ENCODE measurements at places on chromosomes 4 and X.

GRCh38 chr4:102684610-102685052 is 76.1 kb downstream of the MANBA start:
- no peak for DNase-seq

- peak; percentile 31 for DNase-seq
These were observed 10.1 kb upstream of the FGG start for GRCh38 chr4:154622598-154622997.

GRCh38 chr4:13294961-13295605 is 189.1 kb downstream of the RAB28 start:
- DNase-seq: peak; percentile 18

- no peak for DNase-seq
These were observed 1250.4 kb downstream of the PCDH18 start for GRCh38 chr4:136281889-136282288.

DNA sequence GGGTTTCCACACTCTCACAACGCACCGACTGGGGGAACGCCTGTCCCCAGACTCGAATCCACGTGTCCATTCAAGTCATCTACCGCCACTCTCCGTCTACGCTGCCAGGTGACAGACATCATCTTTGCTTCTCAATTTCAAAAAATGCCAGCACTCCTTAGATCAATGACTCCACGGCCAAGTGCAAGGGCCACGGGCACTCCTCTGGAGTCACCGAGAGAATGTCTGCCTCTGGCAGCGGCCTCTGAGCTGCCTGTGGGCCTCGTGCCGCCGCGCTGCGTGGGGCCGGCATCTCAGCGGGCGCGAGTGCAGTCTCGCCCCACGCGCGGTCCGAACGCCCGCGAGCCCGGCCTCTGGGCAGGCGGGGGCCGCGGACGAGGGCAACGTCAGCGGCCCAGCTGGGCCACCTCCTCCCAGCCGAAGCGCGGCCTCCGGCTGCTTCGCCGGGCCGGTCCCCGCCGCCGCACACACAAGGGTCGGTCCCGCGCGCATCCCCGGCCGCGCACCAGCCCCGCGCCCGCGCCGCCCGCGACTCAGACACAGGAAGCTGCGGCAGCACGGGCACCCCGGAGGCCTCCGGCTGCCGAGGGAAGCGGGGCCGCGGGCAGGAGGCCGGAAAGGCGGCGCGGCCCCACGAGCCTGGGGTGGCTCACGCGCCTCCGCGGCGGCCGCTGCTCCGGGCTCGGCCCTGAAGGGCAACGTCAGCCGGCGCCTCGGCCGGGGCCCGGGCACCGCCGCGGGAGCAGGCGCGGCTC is 450 bp downstream of the ACSL1 start:
- no peak for DNase-seq

DNA sequence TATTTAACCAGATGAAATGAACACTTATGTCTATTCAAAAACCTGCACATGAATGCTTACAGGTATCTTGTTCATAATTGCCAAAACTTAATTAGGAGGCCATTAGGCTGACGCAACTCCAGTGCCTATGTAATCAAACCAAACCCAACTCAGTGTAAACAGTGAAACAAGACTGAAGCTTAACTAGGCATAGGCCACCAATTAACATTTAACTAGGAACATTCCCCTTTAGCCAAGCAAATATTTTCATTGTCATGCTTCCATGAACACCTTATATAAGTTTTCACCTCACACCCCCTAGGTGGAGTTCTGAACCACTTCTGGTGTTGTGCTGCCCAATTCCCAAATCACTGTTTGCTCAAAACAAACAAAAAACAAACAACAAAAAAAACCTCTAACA is 686.0 kb downstream of the STPG2 start:
- no peak for DNase-seq

DNA sequence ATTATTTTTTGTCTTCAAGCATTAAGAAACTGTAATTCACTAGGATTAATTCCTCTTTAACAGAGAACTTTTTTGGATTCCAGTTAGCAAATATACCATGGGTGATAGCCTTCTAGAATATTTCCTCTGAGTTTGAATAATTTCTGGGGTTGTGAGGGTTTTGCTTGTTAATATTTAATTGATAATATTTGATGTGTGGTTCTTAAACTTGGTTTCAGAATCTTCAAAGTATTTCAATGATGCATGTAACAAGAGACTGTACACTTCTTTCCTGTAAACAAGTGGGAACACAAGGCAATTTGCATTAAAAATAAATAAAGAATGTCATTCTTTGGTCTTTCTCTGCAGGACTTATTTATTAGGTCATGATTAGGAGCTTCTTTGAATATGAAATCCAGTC is 9.5 kb upstream of the C4orf51 start:
- DNase-seq: no peak

DNA sequence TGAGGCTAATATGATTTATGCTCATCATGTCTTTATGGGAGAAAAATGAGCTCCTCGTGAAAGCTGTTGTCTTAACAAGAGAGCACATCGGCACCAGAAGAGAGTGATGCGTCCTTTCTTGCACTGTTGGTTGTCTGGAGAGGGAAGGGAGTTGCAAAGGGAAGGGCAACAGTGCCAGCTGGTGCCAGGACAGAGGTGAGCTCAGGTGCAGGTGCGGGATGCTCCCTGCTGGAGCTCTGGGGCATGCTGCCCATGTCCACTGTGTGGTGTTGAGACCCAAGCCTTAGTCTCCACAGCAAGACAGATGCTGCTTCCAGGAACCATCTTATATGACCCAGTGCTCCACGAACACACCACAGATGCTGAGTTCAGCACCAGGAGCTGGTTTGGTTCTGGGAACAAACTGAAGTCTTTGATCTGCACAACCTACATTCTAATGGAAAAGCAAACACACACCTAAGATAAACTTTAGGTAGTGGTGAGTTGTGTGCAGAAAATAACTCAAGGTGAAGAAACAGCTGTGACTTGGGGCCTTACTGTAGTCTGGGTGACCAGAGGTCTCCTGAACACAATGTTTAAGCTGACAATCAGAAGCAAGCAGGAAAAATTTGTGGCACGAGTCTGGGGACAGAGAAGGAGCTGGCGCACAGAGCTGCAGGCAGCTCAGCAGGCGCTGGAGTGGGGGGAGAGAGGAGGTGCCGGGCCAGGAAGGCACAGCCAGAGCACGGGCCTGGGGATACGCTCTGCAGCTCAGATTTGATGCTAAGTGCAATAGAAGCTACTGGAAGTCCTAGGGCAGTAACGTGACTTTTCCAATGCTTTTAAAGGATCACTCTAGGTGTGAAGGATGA is 73.2 kb downstream of the HAUS3 start:
- peak; percentile 17 for DNase-seq

DNA sequence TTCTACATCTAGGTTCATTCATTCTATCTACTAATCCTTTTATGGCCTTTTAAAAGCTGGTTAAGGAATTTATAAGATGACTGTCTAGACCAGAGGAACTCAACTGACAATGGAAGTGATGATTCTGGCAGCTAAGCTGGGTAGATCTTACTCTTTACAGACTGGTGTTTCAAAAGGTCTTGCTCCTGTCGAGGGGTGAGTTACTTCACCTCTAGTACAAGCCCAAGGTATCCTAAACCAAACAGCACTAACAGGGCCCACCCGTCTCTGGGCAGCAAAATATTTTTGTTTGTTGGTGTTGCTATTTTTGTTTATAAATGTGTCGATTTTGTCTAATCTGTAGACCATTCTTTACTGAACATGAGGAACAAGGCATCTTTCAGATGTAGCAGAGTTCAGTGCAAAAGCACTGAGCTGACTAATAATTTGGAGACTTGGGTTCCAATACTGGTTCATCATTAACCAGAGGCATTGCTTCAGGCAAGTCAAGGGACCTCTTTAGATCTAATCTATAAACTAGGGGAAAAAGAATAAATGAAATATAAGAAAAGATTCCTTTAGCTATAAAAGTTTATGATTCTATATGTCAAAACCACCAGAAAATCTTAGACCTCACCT is 90.3 kb upstream of the FRG1 start:
- DNase-seq: no peak

DNA sequence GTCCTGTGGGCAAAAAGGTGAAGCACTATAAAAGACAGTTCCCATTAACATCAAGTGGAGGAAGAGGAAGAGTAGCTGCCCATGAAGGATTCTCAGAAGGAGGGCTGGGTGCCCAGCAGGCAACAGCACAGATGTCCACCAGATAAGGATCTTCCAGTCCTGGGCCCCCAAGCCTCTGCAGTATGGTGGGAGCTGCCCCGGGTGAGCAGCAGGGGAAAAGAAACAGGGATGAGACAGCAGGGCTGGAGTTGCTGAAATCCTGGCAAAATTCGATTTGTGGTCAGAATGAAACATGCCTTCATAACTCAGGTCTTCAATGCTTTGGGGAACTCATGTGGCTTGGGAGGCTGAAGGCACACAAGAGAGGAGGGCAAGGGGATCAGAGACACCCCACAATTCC is 94.6 kb downstream of the RASL11B start:
- no peak for DNase-seq

DNA sequence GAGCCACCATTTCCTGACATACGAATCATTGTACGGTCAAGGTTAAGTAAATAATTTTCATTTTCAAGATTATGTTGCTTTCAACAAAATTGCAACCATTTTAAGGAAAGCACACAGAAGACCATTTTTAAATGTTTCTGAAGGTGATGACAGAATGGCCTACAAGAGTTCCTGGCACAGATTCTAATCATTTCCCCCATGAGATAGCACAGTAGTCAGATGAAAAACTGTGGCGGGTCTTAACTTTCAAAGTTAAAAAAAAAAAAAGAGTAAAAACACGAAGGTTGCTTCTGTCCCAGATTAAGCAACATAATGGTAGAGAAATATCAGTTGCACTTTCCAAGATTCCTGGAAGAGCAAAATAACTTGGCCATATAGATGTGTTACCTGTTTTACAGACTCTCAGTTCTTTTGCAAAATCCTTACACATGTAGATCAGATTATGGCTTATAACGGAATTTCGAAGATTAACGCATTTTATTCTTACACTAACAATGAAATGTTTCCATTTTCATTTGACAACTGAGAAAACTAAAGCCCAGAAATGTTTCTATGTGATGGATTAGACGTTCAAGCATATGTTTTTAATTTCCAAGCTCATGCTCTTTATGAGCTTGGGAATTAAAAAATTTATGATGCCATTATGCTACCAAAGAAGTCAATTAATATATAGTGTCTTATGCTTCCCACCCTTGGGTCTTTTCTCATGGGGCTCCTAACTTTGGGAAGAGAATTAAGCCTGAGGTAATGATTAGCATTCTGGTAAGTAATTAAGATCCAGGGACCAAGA is 335.1 kb upstream of the CLNK start:
- DNase-seq: no peak

GRCh38 chr4:11489453-11490083 is 60.9 kb upstream of the HS3ST1 start:
- no peak for DNase-seq

DNA sequence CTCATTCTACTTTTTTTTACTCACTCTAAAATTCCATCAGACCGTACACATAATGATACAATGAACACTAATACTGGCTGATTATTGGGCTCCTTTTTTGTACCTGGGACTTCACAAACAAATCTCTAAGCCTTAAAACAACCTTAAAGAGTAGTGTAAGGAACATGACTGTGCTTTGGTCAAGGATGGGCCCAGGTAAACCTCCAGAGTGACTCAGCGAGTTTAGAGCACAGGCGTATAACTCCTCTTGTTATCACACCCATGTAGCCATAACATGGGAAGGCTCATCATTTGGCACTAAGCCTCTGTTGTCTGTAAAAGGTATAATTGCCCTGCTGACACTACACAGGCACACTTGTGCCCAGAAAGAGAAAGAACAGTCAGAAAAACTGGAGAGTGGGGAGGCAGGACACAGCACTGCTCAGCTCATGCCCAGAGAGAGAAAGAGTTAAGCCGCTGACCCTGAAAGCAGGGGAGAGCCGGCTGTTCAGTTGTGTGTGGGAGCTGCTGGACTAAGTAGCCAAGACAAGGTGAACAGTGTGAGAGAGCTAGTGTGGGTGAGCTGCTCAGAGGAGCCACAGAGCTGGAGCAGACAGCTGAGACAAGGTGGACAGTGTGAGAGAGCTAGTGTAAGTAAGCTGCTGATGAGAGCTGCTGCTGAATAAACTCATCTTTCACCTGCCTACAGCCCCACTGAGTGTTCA is 319.6 kb upstream of the BMP3 start:
- no peak for DNase-seq

DNA sequence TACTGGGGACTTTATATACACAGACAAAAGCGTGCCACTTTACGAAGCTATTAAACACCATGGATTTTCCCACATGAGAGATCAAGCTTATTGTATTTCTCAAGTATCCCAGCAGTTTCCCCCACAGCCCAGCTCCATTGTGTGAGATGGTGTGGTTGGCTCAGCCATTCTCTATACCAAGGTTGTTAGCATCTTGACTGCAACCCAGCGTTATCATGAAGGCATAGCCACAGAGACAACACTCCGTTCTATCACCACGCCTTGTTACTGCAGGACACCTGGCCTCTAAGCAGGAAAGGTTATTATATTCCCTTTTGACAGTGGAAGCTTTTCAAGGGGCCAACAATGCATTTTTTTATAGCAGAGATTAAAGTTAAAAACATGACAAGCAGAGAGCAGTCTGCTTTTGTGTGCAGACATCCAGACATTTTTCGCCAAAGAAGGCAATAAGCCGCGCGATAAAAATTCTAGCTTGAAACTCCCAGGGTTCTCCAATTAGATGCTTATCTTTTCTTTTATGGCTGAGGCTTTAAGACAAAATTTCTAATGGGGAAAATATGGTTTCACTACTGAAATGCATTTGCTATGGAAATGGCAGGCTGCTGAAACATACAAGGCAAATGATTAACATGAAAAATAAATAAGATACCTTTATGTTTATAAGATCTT is 206.1 kb downstream of the MID1 start:
- DNase-seq: no peak

DNA sequence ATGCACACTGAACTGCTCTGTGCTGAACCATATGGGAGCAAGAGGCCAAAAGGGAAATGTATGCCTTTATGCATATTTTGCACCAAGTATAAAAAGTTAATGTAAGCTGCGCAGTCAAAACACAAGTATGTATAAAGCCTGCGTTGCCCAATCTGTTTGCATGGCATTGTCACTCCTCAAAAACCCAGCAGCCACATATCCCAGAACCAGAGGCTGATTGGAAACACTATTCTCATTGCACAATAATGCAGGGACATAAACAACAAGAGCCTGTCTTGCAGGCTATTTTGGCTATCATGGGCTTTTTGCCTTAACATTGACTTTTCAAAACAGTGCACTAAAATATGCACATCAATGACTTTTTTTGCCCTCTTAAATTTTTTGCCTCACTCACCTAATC is 5.1 kb upstream of the ASB9 start:
- no peak for DNase-seq

DNA sequence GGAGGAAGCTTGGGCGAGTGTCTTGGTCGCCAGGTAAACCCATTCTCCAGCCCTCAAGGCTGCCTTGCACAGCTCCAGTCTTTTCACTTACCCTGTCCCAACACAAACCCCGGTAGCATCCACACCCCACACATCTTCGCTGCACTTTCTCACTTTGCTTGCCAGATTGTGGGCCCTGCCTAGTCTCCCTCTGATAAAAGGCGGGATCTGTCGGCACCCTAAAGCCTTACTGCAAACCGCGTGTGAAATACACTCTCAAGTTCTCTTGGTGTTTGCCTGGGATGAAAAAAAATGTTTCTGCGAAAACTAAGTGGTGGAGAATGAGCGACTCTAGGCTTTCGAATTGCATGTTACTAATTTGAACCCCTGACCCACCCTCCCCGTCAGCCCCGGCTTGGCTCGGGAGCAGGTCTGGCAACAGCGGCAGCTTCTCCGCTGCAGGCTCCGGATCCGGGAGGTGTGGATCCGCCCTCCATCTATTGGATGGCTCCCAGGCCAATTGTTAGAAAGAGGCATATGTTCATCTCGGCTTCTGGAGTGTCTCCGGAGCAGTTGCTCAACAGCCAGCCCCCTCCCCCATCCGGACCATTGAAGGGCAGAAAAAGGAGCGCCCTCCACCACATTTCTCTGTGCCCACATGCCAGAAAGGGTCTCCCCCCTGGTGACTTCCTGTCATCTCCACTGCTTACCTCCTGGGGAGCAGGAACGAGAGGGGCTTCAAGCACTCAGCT is 3.0 kb upstream of the CITED1 start:
- peak; percentile 63 for DNase-seq
